ENCODE measurements at places on chromosomes 3 and 15. TPM values are rescaled to one million over a fixed set of nuclear protein-coding genes. Genes with fewer than 3 reads are reported as not detected.

DNA sequence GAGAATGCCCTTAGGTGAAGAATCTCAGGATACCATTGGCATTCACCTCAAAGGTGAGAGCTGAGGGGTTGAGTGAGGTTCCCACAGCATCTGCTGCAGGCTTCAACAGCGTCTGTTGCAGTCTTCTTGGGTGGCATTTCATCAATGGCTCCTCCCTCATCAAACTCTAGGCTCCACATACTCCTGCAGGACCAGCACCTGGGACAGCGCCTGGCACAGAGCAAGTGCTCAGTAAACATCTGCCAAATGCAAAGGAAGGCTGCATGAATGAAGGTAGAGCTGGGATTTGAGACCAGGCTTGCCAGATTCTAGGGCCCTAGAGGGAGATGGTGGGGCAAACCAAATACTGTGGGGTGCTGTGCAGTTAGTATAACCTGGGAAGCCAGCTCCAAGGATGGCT is 9.6 kb downstream of the TRH start:
- H3K36me3 ChIP-seq: no peaks in the 10 kb centered on the region
- no peak for DNase-seq
- no peaks in the 10 kb centered on the region for H3K4me1 ChIP-seq
- H3K27me3 ChIP-seq: no peaks in the 10 kb centered on the region

GRCh38 chr3:62884096-62884870 is 9.1 kb upstream of the CADPS start:
- H3K4me3 ChIP-seq: no peak overlapping the region
- DNase-seq: no peak
- no peaks in the 10 kb centered on the region for H3K4me1 ChIP-seq
- H3K27ac ChIP-seq: no peak overlapping the region

DNA sequence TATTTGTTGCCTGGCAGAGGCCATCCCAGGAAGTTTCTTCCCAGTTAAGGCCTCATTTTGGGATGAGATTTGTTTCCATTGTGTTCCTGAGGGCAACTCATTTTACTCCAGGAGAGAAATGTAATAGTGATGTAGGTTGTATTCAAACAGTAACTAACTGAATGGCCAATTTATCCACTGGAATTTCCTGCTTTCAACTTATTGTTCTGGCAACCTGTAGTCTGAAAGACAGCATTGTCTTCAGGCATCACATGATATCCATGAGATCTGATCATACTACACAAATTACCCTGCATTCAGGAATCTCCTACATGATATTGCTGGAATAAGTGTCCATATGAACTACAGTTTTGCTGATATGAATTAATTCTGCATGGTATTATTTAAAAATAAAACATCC is 79.5 kb upstream of the FGF7 start:
- H3K4me1 ChIP-seq: no peaks in the 10 kb centered on the region
- no peak overlapping the region for H3K4me3 ChIP-seq
- no peaks in the 10 kb centered on the region for H3K27me3 ChIP-seq
- no peak for DNase-seq
- no peaks in the 10 kb centered on the region for H3K36me3 ChIP-seq

DNA sequence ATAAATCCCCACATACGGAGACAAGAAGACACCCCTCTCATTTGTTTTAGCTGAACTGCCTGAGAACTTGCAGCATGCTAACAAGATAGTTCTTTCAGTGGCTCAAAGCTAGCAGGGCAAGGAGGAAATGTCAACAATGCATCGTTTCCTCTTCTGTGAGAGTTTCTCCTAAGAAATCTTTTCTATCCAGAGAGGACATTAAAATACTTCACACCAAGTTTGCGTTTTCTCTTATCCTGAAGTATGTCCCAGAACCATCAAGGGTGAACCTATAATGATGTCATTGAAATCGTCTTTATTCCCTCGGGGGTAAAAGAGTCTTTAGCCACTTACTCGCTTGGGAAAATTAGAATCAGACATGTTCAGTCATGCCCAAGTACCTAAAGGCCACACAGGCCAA is 541.7 kb upstream of the MDFIC2 start:
- no peak overlapping the region for H3K27ac ChIP-seq
- H3K4me3 ChIP-seq: no peak overlapping the region
- H3K27me3 ChIP-seq: no peaks in the 10 kb centered on the region
- H3K4me1 ChIP-seq: no peaks in the 10 kb centered on the region
- no peaks in the 10 kb centered on the region for H3K36me3 ChIP-seq
- DNase-seq: no peak

The C2CD4A gene
- total RNA-seq: 1.2 TPM

The DYNLT2B gene
- total RNA-seq: 2.7 TPM

The CCDC80 gene
- 6.8 TPM for total RNA-seq

GRCh38 chr3:44076221-44076829 is 165.4 kb upstream of the TOPAZ1 start:
- no peaks in the 10 kb centered on the region for H3K36me3 ChIP-seq
- no peaks in the 10 kb centered on the region for H3K4me1 ChIP-seq
- H3K4me3 ChIP-seq: no peak overlapping the region
- no peaks in the 10 kb centered on the region for H3K27me3 ChIP-seq
- no peak for DNase-seq
- no peak overlapping the region for H3K27ac ChIP-seq

The TLR9 gene
- total RNA-seq: not detected

GRCh38 chr3:119595639-119596334 is 1.9 kb upstream of the PLA1A start:
- no peak overlapping the region for H3K4me3 ChIP-seq
- no peaks in the 10 kb centered on the region for H3K27me3 ChIP-seq

DNA sequence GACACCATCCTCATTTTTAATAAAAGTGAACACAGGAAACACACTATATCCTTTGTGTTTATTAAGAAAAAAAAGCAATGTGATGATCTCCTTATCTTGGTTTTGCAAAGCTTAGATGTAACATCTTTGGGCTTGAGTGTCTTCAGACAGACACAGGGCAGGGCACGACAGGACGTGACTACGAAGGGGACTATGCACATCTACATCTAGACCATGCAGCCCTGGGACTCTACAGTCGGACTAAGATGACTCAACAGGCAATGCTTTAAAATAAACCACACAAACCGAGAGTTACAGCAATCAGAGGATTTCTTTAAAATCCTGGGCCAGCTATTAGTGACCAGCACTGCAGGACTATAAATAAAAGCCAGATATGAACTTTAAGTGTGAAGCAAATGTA is 22.8 kb upstream of the TM2D3 start:
- H3K4me3 ChIP-seq: no peak overlapping the region
- no peaks in the 10 kb centered on the region for H3K27me3 ChIP-seq
- no peak for DNase-seq

The ECE2 gene
- 6.3 TPM for total RNA-seq

- H3K27me3 ChIP-seq: no peaks in the 10 kb centered on the region
- H3K4me3 ChIP-seq: no peak overlapping the region
- H3K36me3 ChIP-seq: no peaks in the 10 kb centered on the region
- no peak for DNase-seq
- H3K27ac ChIP-seq: no peak overlapping the region
Observed at GRCh38 chr3:188067932-188068331, 86.0 kb upstream of the LPP start.

- peaks cover 23% of the 10 kb centered on the region for H3K4me1 ChIP-seq
- H3K27ac ChIP-seq: no peak overlapping the region
- peak; percentile 34 for DNase-seq
- no peaks in the 10 kb centered on the region for H3K27me3 ChIP-seq
- no peaks in the 10 kb centered on the region for H3K36me3 ChIP-seq
Observed at GRCh38 chr3:33807191-33807590, 8.8 kb downstream of the PDCD6IP start.

The ZNF80 gene
- total RNA-seq: not detected
